ENCODE measurements at places on chromosomes 11 and 22. TPM values are rescaled to one million over a fixed set of nuclear protein-coding genes. Genes with fewer than 3 reads are reported as not detected.
A peak's percentile ranks its signal among the peaks of the same experiment; 100 is the strongest.

GRCh38 chr11:413120-414081, 1.4 kb downstream of the SIGIRR start:
- peaks cover 40% of the 10 kb centered on the region for H3K4me1 ChIP-seq
- H3K4me3 ChIP-seq: no peak overlapping the region
- H3K27me3 ChIP-seq: no peaks in the 10 kb centered on the region
- no peaks in the 10 kb centered on the region for H3K36me3 ChIP-seq

- no peaks in the 10 kb centered on the region for H3K27me3 ChIP-seq
- H3K4me3 ChIP-seq: no peak overlapping the region
- no peaks in the 10 kb centered on the region for H3K4me1 ChIP-seq
- DNase-seq: no peak
- H3K27ac ChIP-seq: no peak overlapping the region
These were observed 704.1 kb downstream of the LUZP2 start for GRCh38 chr11:25200925-25201324.

DNA sequence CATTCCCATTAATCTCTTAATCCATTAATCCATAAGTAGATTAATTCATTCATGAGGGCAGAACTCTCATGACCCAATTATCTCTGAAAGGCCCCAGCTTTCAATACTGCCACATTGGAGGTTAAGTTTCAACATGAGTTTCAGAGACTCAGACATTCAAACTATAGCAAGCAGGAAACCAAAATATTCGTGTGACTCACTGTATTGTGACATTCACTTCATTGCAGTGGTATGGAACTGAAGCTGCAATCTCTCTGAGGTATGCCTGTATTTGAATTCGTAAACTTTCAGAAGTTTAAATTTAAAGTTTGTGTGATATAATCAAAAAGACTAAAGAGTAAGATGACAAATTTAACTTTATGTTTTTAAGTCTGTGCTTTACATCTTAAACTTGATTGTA, 2.9 kb upstream of the OR52J3 start:
- no peak overlapping the region for H3K4me3 ChIP-seq
- no peaks in the 10 kb centered on the region for H3K4me1 ChIP-seq
- no peak for DNase-seq
- no peaks in the 10 kb centered on the region for H3K36me3 ChIP-seq

GRCh38 chr11:57513452-57513795, 2.1 kb downstream of the SLC43A1 start:
- H3K27ac ChIP-seq: no peak overlapping the region
- H3K27me3 ChIP-seq: peaks cover 4% of the 10 kb centered on the region
- no peak for DNase-seq
- H3K4me1 ChIP-seq: no peaks in the 10 kb centered on the region
- H3K36me3 ChIP-seq: no peaks in the 10 kb centered on the region
- H3K4me3 ChIP-seq: no peak overlapping the region

GRCh38 chr22:42752230-42752746, 31.6 kb upstream of the A4GALT start:
- H3K4me1 ChIP-seq: no peaks in the 10 kb centered on the region
- H3K4me3 ChIP-seq: no peak overlapping the region
- no peak overlapping the region for H3K27ac ChIP-seq
- no peak for DNase-seq

DNA sequence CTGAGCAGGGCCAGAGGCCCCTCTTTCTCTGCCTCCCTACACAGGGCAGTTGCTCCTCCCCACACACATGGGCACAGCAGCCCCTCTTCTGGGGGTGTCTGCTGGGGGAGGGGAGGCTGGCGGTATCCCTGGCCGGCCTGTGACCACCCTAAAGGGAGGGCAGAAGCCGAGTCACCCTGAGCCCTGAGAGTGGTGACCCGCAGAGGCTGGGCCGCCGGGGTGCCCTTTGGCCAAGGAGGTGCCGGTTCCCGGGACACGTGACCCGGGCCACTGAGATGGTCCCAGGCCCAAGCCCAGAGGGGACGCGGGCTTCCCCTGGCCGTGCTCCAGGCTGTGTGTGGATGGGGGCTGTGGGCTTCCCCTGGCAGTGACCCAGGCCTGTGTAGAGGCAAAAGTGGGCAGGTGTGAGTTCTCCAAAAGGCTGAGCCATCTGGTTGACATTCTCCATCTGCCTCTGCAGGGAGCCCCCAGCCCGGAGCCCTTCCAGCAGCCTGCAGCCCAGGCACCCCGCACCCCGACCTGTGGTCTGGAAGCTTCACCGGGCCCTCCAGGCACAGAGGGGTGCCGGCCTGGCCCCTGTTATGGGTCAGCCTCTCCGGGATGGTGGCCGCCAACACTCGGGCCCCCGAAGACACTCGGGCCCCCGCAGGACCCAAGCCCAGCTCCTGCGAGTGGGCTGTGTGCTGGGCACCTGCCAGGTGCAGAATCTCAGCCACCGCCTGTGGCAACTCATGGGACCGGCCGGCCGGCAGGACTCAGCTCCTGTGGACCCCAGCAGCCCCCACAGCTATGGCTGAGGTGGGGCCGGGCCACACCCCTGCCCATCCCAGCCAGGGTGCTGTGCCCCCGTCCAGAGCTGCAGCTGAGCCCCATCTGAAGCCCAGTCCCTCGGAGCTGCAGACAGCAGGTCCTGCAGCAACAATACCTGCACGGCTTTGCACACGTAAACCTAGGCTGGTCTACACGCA, 1.0 kb downstream of the ADM2 start:
- H3K4me3 ChIP-seq: peak overlapping the region; percentile 48
- H3K4me1 ChIP-seq: peaks cover 10% of the 10 kb centered on the region
- H3K36me3 ChIP-seq: no peaks in the 10 kb centered on the region
- H3K27me3 ChIP-seq: peaks cover 8% of the 10 kb centered on the region

GRCh38 chr11:10936626-10937384, 79.0 kb upstream of the ZBED5 start:
- H3K4me1 ChIP-seq: no peaks in the 10 kb centered on the region
- H3K27ac ChIP-seq: no peak overlapping the region
- no peaks in the 10 kb centered on the region for H3K27me3 ChIP-seq
- no peak overlapping the region for H3K4me3 ChIP-seq
- no peak for DNase-seq
- no peaks in the 10 kb centered on the region for H3K36me3 ChIP-seq

- no peaks in the 10 kb centered on the region for H3K36me3 ChIP-seq
- DNase-seq: no peak
- no peaks in the 10 kb centered on the region for H3K27me3 ChIP-seq
- no peak overlapping the region for H3K27ac ChIP-seq
- no peaks in the 10 kb centered on the region for H3K4me1 ChIP-seq
These were observed 2.4 kb downstream of the JAM3 start for GRCh38 chr11:134071306-134071705.

DNA sequence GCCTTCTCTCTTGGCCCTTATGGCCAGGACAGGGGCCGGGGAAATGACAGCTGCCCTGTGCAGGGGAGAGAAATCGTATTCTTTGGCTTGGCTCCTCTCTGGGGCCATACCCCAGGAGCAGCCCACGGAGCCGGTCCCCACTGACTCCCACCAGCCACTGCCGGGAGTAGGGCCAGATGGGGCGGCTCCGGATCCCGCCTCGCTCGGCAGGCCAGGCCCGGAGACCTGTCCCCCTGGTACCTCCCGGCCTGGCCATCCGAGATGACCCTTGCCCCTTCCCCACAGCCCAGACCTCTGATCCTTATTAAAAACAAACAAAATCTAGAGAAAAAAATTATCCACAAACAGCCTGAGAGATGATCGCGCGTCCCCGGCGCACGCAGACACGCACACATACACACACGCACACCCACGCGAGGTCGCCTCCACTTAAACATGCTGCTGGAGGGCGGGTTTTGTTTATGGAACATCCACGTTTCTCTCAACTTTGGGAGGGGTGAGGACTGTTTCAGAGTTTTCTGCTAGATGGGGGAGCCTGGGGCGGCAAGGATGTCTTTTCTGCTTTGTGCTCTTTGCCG, 59.1 kb downstream of the IGLL1 start:
- peak; percentile 73 for DNase-seq
- H3K27me3 ChIP-seq: no peaks in the 10 kb centered on the region
- H3K4me3 ChIP-seq: no peak overlapping the region
- H3K4me1 ChIP-seq: peaks cover 7% of the 10 kb centered on the region

- H3K4me3 ChIP-seq: no peak overlapping the region
- no peak for DNase-seq
- H3K4me1 ChIP-seq: peaks cover 7% of the 10 kb centered on the region
- no peak overlapping the region for H3K27ac ChIP-seq
- H3K27me3 ChIP-seq: no peaks in the 10 kb centered on the region
- peaks cover 24% of the 10 kb centered on the region for H3K36me3 ChIP-seq
These were observed 3.0 kb downstream of the SNX19 start for GRCh38 chr11:130913268-130913667.

GRCh38 chr11:123654566-123655081, at the start of gene SCN3B:
Gene SCN3B, minus strand, starts transcription at chr11:123654624. Its CDS starts 823 bp downstream, at chr11:123653801.
- H3K27ac ChIP-seq: peak within 1 kb of the TSS; percentile 68
- H3K4me1 ChIP-seq: peaks cover 6% of the 10 kb centered on the region
- no peaks in the 10 kb centered on the region for H3K36me3 ChIP-seq
- DNase-seq: peak; percentile 88
- peaks cover 13% of the 10 kb centered on the region for H3K27me3 ChIP-seq
- peak within 1 kb of the TSS; percentile 76 for H3K4me3 ChIP-seq

DNA sequence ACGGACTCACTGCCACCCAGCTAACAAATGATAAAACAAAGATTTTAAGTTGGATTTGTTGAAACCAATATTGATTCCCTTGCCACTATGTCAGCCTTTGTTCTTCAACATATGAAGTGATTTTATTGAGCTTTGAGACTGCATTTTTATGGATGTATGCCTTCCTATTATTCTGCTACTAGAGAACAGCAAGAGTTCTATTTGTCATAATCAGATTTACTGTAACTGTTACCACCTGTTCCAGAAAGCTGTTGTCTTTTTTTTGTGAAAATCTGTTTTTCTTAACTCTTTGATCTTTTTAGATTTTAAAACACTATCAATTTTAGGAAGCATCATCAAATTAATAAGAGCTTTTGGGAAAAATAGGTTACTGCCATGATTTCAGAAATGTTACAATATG, 114.4 kb downstream of the MUC15 start:
- H3K4me3 ChIP-seq: no peak overlapping the region
- H3K27ac ChIP-seq: no peak overlapping the region
- H3K4me1 ChIP-seq: no peaks in the 10 kb centered on the region
- no peak for DNase-seq
- no peaks in the 10 kb centered on the region for H3K36me3 ChIP-seq

DNA sequence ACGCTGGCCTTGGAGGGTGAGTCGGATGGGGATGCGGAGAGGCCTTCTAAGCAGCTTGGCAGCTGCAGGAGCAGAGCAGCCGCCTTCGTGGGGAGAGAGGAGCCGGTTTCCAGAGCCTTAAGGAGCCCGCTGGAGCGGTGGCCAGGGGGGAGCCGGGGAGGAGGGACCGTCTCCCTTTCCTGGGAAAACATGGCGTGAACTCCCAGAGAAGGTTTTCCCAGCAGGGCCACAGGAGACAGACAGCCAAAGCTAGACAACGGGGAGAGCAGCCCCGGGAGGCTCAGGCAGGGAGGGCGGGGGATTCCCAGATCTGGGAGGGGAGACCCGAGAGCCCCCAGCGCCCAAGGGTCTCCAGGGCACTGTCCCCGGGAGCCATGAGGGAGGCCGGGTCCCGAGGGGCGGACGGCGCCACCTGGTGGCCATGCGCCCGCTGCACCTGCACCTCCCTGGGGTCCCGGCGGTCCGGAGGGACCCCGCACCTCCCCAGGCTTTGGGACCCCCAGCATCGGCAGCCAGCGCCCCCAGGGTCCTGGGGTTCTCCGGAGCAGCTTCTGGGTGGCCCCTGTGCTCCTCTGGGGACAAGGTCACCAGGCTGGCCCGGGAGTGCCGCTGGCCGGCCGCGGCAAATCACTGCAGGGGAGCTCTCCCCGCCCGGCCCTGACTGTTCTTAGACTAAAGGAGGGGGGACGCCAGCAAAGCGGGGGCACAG, 2.4 kb upstream of the SYT8 start:
- no peaks in the 10 kb centered on the region for H3K27me3 ChIP-seq
- DNase-seq: peak; percentile 63
- no peaks in the 10 kb centered on the region for H3K36me3 ChIP-seq
- no peak overlapping the region for H3K27ac ChIP-seq
- H3K4me3 ChIP-seq: no peak overlapping the region
- H3K4me1 ChIP-seq: no peaks in the 10 kb centered on the region

DNA sequence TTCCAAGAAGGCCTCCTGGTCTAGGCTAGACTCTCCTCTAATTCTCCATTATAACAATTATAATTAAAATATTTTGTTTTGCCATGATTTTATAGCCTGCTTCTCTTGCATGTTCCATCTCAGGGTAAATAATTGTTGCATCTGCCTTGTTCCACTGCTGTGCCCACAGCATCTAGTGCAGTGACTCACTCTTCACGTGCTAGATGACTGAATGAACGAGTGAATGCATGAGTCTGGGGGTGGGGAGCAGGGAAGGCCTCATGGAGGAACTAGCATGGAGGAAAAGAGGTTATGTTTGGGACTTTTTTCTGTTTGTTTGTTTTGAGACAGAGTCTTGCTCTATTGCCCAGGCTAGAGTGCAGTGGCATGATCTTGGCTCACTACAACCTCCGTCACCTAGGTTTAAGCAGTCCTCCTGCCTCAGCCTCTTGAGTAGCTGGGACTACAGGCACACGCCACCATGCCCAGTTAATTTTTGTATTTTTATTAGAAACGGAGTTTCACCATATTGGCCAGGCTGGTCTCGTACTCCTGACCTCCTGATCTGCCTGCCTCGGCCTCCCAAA, 5.2 kb upstream of the OAF start:
- H3K36me3 ChIP-seq: no peaks in the 10 kb centered on the region
- H3K4me1 ChIP-seq: peaks cover 17% of the 10 kb centered on the region
- H3K4me3 ChIP-seq: no peak overlapping the region
- no peaks in the 10 kb centered on the region for H3K27me3 ChIP-seq

GRCh38 chr11:13963169-13963948, 836 bp downstream of the SPON1 start:
- peaks cover 6% of the 10 kb centered on the region for H3K27me3 ChIP-seq
- peaks cover 3% of the 10 kb centered on the region for H3K4me1 ChIP-seq
- peak overlapping the region; percentile 49 for H3K4me3 ChIP-seq
- H3K36me3 ChIP-seq: no peaks in the 10 kb centered on the region
- H3K27ac ChIP-seq: no peak overlapping the region
- peak; percentile 83 for DNase-seq

ANKK1 gene
- polyA plus RNA-seq: 0.19 TPM

C11orf65 gene
- polyA plus RNA-seq: 1.2 TPM

TYMP gene
- 22.2 TPM for polyA plus RNA-seq

BCO2 gene
- 6.9 TPM for polyA plus RNA-seq

CEND1 gene
- 3.6 TPM for polyA plus RNA-seq

ZNF70 gene
- polyA plus RNA-seq: 1.1 TPM

GALNT18 gene
- 27.2 TPM for polyA plus RNA-seq

MMP8 gene
- polyA plus RNA-seq: not detected

TMEM126A gene
- 63.8 TPM for polyA plus RNA-seq

PATZ1 gene
- polyA plus RNA-seq: 33.3 TPM

INSC gene
- polyA plus RNA-seq: 1.3 TPM
